Neural progenitor cell (in vitro differentiated cells): ENCODE measurements at places on chromosomes 7 and 10. TPM values are rescaled to one million over a fixed set of nuclear protein-coding genes. Genes with fewer than 3 reads are reported as not detected.
A peak's percentile ranks its signal among the peaks of the same experiment; 100 is the strongest.

Gene CREB3L2
- total RNA-seq: 9.9 and 10.7 TPM in 2 replicates

Gene RAB18
- 42.6 and 66.6 TPM in 2 replicates for total RNA-seq

Gene SEC61G
- 516 and 966 TPM in 2 replicates for total RNA-seq

Gene MSS51
- 1.4 and 2.2 TPM in 2 replicates for total RNA-seq

Gene FAM131B
- 20.1 and 46.5 TPM in 2 replicates for total RNA-seq

Gene RSPH10B2
- 0.93 TPM in 1 of 2 replicates, not detected in the other for total RNA-seq

Gene CDHR3
- total RNA-seq: 1.4 and 3.7 TPM in 2 replicates

Gene SPDYE11
- total RNA-seq: not detected in 2 replicates

DNA sequence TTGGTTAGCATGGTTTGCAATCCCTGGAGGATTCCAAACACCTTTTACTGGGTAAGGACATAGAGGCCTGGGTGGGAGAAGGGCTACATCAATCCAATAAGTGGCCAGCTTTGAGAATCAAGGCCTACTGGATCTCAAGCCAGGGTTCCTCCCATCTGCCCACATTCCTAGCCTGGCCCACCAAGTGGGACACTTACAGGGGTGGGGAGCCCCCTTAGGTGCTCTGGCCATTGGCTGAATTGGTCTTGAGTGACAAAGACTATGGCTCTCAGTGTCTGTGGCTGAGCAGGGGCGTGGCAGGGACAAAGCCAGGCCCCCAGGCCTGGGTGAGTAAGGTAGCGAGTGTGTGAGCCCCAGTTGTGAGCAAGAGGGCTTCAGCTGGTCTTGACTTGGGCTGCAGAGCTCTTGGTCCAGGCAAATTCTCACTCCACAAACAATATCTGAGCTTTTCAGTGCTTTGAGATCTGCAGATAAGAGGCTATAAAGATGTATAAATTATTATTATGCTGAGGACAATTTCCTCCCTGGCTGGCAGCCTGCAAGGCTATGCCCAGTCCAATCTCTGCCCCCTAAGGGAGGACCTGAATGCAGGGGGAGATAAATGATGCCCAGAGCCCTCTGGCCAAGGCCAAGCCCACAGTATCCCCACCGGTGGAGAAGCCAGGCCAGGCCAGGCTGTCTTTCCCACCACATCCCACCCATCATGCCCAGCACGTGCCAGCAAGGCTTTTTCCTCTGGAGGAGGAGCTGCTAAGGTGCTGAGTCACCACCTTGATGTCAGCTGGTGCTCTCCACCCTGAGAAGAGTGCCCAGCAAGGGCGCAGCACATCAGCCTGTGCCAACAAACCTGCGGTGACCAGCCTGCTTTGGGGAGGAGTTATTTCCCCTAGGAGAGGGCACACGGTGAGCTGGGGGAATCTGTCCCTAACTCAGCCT lies 80.7 kb upstream of the DUSP5 start:
- DNase-seq: no peak

DNA sequence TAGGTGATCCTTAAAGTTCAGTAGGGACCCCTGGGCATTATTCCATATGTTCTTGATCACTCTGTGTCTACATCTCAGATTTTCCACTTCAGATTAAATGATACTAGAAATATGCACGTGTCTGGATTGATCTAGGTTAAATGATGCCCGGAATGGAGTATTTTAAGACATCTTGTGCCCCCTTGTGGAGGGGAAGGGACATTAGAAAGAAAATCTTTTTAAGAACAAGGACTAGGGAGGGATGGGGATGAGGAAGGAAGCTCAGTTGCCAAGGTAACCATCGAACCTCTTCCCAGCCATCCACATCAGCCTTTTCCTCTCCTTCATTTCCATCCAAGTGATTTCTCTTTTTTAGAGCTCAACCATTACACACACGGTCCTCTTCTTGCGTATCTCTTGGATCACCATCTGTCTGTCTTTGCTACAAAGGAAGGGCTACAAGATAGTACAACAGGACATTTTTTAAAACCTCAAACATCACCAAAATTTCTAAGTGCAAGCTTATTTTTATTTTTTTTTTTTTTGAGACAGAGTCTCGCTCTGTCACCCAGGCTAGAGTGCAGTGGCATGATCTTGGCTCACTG lies 40.5 kb downstream of the PRSS2 start:
- peak; percentile 82 for DNase-seq

- peak; percentile 82 for DNase-seq
Measured at GRCh38 chr10:72328045-72328828, 26.5 kb downstream of the DNAJB12 start.

GRCh38 chr10:21929070-21929469 lies 74.5 kb downstream of the DNAJC1 start:
- DNase-seq: peak; percentile 20

DNA sequence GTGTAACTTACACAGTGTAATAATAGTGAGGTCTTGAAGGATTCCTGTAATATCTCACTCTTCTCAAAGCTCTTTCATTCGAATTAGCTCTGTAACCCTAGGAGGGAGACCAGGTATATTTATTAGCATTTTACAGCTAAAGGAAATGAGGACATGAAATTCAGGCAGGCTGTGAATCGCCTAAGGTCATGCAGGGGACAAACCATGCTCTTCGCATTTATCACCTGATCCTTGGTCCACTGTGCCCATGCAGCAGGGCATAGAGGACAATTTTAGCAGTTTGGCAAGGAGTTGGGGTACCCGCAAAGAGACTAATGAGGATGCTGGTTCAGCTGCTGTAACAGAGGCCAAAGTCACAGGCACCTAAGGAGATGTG lies 14.8 kb upstream of the LAMB1 start:
- no peak for DNase-seq

DNA sequence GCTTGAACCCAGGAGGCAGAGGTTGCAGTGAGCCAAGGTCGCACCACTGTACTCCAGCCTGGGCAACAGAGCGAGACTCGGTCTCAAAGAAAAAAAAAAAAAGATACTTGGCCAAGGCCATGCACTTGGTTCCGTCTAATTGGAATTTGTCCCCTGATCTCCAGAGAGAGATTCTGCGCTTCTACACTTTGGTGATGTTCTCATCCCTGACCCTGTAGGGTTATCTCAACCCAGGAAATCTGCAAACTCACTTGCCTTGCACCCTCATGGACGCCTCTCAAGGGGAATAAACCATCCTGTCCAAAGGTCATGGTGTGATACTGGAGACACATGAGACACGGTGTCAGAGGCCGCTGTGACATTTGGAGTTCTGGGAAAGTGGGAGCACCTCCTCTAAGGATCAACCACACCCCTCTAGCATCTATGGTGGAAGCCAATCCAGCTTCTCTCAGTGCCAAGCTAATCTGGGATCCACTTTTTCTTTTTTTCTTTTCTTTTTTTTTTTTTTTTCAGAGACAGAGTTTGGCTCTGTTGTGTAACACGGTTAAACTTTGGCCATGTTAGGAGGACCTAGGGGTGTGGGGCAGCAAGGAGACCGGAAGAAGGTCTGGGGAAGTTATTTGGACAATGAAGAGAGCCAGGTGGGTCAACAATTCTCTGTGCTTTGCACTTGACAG lies 7.8 kb upstream of the POR start:
- no peak for DNase-seq

DNA sequence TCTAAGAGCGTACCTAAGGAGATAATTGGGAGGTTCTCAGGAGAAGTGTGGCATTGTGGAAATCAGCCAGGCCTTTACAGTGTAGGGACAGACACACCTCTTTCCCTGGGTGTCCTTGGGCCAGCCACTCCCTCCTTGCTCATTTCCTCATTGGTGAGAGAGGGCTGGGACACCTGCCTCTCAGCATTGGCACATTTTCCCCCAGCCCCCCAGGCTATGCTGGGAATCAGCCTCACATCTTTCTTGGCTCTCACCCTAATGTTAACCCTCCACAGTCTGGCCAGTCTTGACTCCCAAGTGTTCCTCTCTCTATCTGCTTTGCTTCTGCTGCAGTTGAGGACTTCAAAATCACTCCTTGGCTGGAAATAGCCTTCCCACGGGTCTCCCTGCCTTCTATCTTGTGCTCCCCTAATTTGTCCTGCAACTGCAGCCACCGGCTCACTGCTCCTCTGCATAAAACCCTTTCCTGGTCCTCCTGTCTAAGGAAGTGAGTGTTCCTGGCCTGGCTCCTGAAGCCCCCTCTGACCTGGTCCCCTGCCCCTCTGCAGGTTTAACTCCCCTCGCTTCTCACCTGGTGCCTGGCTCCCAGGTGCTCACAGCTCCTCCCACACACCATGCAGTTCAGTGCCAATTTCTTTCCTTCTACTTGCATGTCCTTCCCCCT lies 15.8 kb downstream of the TBXAS1 start:
- DNase-seq: no peak

DNA sequence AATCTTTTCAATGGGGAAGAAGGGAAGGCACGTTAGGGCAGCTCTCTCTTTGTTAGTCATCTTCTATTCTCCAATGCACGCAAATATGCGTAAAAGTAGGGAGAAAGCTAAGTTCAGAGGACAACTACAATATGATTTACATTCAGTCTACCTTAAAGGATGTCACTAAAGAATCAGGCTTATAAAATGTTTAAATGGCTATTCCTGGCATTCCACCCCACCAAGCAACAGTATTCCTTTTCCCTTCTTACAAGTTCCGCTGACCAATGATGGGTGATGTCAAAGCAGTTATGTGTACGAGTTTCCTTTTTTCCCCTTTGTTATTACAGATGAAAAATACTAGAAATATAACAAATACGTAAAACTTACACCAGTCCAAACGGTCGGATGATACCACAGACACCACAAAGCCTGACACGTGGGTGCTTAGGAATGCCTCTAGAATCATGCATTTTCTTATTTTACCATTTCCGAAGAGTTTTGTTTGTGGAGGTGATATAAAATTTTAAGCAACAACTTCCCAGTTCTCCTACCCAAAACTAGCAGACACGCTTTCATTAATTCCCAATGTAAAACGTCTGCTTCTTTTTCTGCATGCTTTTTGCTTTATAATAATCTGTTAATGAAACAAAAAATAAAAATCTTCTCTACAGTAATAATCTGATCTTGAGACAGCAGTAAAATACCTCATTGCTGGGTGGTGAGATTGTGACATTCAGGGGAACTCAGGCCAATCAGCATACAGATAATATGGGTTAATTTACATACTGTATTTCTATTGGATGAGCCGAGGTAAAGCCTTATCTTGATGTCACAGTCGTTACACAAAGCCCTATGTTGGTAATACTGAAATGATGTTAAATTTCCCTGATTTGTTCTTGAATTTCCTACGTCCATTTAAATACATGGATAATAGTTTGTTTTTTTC lies 708 bp upstream of the GPR85 start:
- peak; percentile 30 for DNase-seq

GRCh38 chr10:77792155-77792554 lies 134.4 kb downstream of the DLG5 start:
- DNase-seq: no peak

DNA sequence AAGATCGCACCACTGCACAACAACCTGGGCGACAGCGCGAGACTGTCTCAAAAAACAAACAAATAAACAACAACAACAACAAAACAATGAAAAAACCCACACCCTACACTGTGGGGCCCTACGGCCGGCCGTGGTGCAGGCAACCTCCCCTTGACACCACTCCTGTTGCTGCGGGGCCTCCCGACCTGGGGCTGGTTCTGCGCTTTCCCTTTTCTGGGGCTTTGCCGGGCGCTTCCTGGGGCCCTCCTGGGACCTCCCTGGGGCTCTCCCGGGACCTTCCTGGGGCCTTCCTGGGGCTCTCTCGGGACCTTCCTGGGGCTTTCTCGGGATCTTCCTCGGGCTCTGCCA lies 46.6 kb downstream of the INSIG1 start:
- no peak for DNase-seq

DNA sequence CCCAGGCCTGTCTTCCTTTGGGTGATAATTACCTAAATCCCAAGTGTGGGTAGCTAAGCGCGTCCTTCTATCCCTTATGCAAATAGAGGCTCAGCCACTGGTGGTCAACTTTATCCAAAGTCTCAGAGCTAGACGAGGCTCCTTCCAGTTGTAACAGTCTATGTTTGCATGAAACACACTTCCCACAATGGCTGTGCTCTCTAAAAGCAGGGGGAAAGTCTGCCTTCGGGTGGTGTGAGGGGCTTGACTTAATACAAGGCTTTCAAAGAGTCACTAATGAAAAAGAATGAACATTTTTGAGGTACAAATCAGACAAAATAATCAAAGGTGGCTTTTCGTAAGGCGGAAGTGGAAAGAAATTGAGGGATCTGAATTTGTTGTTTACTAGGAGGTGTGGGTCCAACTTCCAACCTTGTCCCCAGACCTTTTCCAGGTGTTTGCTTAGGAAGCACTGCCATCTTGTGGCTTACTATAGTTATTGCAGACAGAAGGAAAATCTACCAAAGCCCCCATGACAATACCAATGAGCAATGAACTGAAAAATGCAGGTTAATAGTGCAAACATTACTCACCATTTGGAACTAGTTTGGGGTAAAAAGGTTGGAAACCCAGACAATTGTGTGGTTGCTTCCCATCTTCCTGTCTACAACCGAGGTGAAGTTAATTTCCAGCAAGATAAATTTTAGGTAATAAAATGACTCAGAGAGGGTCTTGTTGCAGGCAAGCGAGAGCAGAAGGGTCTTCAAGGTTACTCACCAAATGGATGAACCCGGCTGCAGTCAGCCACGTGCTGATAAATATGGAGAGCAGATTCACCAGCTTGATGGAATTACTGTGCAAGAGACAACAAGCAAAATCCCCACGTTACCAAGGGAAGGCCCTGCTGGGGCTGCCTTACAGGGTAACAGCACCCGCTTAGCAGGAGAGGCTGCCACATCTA lies 525.7 kb downstream of the KCNMA1 start:
- DNase-seq: peak; percentile 63

DNA sequence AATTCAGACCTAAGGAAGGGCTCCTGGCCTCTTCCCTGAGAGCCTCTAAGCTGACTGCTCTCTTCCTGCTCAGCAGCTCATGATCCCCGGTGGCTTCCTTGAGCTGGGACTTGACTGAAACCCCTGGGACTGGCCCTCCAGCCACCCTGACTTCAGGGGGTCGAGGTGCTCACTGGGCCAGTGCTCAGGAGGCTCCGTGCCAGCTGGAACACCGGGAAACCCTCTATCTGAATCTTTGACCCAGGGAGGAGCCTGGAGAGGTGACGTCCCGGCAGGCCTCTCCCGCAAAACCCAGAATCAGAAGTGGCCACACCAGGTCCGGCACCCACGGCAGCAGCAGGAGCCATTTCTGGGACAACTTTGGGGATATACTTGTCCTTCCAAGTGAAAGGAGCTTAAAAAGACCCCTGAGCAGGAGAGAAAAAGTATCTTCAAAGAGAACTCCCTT lies 110.7 kb downstream of the WDR37 start:
- DNase-seq: no peak

DNA sequence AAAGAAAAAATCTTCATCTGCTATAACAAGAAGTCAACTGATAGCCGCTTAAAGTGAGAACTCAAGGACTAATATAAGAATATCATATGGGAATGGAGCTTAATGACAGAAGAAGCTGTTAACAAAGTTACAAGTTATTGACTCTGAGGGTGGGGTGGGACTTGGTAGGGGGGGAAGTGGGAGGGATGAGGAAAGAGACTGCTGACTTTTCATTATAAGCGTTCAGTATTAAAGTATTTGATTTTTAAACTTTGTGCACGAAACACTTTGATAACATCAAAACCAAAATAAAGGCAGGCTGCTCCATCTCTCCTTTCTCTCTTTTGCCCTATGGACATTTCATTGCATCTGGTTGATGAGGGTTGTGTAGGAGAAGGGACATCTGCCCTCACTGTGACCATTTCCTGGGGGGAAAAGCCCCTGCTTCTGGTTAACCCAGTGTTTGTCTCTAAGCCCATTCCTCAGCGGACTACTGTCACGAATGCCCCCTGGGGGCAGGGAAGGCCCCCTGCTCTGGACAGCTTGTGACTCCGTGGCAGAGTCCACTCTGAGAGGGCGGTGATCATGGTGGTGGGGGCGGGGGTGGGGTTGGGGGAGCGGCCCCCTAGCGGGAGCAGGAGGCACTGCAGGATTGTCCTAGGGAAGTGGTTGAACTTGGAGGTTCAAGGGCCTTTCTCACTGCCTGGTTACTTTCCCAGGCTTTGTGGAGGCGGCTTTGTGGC lies 17.4 kb downstream of the SLC13A4 start:
- DNase-seq: peak; percentile 52

- no peak for DNase-seq
Measured at GRCh38 chr10:91194497-91195179, 25.8 kb upstream of the PCGF5 start.
